ENCODE measurements at places on chromosomes 1 and 21. TPM values are rescaled to one million over a fixed set of nuclear protein-coding genes. Genes with fewer than 3 reads are reported as not detected.

GRCh38 chr1:204591473-204592090, 75.4 kb downstream of the MDM4 start:
- peak; percentile 81 for DNase-seq

- peak; percentile 16 for DNase-seq
Measured at GRCh38 chr1:174942547-174943255, 57.0 kb upstream of the CACYBP start.

DNA sequence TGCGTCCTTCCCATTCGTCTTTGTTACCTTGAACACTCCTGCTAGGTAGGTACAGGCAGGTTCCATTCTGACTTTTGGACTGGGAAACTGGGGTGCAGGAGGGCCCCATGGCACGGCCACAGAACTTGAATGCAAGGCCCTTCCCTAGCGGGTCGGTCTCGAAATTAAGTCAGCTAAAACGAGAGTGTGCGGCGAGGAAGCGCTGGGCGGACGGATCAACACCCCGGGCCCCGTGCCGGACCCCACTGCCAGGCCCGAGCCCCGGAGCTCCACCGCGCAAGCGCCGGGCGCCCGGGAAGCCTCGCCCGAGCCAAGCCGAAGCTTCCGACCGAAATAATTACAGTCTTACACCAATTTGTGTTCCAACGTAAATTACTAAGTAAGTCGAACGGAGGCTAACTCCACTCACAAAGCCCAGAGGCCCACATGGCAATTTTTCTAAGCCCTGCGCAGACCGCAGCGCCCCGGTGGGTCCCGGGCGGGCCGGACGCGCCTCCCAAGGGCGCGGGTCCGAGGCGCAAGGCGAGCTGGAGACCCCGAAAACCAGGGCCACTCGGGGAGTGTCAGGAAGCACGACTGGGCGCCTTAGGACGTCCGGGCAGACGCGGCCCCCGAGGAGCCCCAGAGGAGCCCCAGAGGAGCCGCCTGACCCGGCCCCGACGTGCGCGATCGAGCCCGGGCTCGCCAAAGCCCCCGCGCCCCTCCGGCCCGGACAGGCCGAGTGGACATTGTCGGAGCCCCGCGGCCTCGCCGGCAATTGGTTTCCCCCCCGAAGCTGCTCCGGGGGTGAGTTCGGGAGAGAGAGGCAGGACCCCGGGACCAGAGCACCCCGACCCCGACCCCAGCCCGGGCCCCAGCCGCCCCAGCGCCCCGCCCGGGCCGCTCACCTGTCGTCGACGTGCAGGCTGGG, 624 bp downstream of the RIPK4 start:
- peak; percentile 37 for DNase-seq

DNA sequence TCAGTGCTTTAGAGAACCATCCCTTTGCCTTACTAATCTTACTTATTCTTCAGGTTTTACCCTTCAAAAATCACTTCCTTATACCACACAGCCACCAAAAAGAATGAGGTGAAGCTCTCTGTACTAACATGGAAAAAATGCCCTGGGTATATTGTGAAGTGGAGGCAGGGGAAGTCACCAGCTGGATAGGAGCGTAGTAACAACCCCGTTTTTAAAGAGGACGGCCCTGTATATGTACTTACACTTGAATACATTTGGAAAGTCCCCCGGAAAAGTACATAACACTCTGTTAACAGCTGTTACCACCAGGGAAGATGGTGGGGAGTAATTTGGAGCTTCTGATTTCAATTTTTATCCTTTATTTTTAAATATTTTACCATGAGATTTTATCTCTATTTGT, 28.2 kb upstream of the KHDRBS1 start:
- peak; percentile 5 for DNase-seq

- peak; percentile 56 for DNase-seq
Measured at GRCh38 chr1:15153184-15153841, at the start of gene TMEM51. Gene TMEM51 (plus strand): TSS chr1:15153747. CDS start chr1:15215088, 61,341 bp downstream.

SLAMF1 gene
- not detected for total RNA-seq

PMF1 gene
- 44.4 TPM for total RNA-seq

- no peak for DNase-seq
Measured at GRCh38 chr1:204624631-204625216, 60.8 kb downstream of the LRRN2 start.

INAVA gene
- total RNA-seq: not detected

- no peak for DNase-seq
Measured at GRCh38 chr1:247365023-247365422, 33.4 kb upstream of the ZNF496 start.

ARHGAP30 gene
- not detected for total RNA-seq

- no peak for DNase-seq
Measured at GRCh38 chr21:33313183-33313582, 11.6 kb upstream of the IFNAR1 start.

DNA sequence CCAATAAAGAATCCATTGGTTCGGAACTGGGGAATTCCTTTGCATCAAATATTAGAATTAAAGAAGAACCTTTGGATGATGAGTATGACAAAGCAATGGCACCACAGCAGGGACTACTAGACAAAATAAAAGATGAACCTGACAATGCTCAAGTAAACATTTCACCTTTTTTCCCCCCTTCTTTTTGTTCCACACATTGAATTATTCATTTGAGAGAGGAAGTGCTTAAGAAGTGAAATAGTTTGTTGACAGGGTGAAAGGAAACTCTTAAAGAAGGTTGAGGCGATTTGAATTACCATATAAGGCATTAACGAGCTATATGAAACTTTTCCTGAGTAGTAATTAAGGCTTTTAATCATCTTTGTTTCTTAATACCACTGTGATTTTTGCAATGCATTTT, 93.1 kb downstream of the ZMYM4 start:
- no peak for DNase-seq

OR2T11 gene
- not detected for total RNA-seq

GRCh38 chr1:202648605-202649226, 61.5 kb downstream of the SYT2 start:
- no peak for DNase-seq

DNA sequence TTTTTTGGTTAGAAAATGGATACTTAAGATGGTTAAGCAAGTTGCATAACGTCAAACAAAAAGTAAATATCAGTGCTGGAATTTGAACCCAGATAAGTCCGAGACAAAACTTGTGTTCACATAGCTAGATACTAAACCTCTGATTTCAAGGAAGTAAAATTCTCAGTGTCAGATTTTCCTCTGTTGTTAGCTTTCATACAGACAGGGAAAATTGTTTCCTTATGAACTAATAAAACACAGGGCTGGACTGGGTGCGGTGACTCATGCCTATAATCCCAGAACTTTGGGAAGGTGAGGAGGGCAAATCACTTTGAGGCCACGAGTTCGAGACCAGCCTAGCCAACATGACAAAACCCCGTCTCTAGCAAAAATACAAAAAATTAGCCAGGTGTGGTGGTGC, 51.3 kb downstream of the PCNX2 start:
- DNase-seq: peak; percentile 44

- DNase-seq: no peak
Measured at GRCh38 chr21:14454016-14455009, 71.4 kb upstream of the HSPA13 start.

CTSS gene
- 2.5 TPM for total RNA-seq

- no peak for DNase-seq
Measured at GRCh38 chr1:1911350-1912041, 3.6 kb upstream of the CALML6 start.

- DNase-seq: no peak
Measured at GRCh38 chr1:227797144-227797543, 18.3 kb upstream of the PRSS38 start.

DNA sequence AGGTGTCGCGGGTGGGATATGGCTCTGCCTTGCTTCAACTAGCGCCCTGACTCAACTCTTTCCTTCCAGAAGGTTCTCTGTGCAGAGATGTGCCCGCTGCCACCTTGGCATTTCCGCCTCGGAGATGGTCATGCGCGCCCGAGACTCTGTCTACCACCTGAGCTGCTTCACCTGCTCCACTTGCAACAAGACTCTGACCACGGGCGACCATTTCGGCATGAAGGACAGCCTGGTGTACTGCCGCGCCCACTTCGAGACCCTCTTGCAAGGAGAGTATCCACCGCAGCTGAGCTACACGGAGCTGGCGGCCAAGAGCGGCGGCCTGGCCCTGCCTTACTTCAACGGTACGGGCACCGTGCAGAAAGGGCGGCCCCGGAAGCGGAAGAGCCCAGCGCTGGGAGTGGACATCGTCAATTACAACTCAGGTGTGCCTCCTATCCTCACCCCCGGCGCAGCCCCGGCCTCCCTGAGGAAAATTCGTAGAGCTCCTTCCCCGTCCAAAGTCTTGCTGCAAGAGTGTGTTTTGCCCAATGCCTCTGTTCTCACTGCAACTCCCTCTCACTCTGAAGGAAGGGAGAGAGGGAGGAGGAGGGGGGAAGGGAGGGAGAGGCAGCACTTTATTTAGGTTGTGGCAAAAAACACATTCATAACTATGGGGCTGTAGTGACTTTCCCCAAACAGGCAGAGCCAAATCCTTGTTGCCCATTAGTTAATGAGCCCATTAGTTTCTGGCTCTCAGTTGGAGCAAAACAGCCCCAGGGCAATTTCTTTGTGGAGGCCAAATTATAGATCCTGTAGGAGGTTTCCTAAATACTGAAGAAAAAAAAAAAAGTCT, 4.3 kb downstream of the LHX9 start:
- DNase-seq: no peak

C1QA gene
- total RNA-seq: not detected

DNA sequence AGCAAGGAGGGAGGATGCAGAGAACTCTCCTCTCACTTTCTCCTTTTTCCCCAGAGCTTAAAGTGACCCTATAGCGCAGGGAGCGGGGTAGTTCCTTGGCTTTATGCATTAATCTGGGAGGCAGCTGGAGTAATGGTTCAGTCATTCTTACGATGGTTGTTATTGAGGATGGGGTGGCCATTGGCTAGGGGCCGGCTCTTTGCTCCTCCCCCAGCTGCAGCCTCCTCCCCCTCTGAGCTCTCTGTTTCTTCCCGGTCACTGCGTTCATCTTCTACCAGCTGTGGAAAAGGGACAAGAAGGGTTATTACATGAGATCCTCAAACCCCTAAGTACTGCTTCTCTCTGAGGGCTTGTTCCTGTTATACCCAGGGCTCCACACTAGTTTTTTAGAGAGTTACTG, 8.6 kb downstream of the CERS2 start:
- DNase-seq: no peak

HPCAL4 gene
- total RNA-seq: not detected

DNA sequence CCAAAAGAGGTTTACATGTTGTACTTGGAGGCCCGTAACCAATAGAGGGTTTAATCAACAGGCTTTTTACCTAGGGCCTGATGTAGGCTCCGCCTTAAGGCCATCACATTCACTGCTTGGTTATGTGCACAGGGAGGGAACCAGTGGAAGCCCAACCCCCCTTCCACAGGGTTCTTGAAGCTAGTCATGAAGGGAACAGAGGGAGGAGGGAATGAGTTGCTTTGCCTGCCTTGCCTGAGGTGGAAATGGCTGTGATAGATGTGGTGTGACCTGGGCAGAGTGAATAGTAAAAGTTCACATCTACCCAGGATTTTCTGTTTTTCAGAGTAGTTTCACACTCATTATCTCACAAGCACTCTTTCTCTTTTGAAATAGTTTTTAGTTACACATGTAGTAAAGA, 215.1 kb downstream of the ST6GALNAC3 start:
- DNase-seq: no peak

- no peak for DNase-seq
Measured at GRCh38 chr21:44578371-44579055, 1.9 kb downstream of the KRTAP10-5 start.

AHCTF1 gene
- 19.5 TPM for total RNA-seq

ABCD3 gene
- 40.0 TPM for total RNA-seq

DNA sequence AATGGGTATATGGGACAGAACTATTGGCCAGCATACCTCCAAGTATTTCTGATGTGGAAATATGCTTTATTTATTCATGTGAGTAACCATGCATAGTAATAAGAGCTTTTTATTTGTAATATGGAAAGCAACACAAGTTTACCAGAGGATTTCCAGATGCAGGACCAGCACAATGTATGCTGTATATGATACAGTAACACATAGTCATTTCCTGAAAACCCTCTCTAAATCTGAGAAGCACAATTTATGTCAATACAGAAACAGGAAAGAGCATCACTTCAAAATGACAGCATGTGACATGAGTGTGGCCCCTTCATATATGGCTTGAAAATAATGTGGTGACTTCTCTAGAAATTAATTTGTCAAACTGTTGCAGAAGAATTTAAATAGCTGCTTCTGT, 1134.7 kb upstream of the ADGRL2 start:
- no peak for DNase-seq

- no peak for DNase-seq
Measured at GRCh38 chr1:24255226-24255625, 63.9 kb upstream of the GRHL3 start.

PDZK1 gene
- total RNA-seq: 0.97 TPM

DNA sequence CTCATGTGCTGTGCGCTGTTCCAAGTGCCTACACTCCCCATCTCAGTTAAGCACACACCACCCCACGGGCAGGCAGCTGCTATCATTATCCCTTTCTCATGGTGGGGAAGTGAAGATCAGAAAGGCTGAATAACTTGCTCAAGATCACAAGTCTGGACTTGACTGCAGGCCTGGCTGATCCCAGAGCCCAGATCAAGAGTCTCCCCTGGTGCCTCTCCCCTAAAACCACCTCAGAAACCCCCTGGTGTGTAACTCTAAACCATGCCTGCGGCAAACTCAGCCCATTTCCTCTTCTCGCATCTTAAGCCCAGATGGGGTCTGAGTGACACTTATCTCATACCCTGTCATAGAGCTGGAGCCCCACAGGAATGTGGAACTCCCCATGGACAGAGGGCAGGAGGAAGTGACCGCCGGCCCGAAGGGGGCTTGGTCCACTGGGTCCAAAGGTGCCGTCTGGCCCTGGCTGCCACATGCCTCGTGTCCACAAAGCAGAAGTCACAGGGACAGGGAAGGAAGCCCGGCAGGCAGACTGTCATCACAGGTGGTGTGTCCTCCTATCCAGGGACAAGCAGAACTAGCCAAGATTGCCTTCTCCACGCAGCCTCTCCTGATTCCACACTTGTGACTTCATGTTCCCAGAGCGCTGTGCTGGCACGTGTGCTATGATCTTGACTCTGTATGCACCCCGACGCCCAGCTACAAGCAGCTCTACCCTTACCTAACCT, 92.1 kb downstream of the SYF2 start:
- no peak for DNase-seq

VPS45 gene
- total RNA-seq: 42.0 TPM

RAB7B gene
- total RNA-seq: 2.8 TPM

DNA sequence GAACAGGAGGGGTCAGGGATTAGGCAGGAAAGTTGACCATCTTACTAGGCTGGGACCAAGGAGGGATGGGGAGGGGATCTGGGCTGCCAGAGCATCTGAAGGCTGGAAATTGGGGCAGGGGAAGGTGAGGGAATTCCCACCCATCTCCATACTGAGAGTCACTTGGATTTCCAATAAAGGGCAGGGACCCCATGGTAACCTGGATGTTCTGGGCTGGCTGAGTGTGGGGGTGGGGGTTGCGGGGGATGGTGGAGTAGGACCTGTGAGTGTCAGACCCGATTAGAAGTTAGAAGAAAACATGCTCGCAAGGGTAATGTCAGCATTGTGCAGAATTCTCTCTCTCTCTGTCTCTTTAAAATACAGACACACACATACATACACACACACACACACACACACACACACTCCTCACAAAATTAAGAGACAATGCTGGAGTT, 40.0 kb upstream of the EPS15 start:
- no peak for DNase-seq

HUNK gene
- 1.3 TPM for total RNA-seq

- peak; percentile 98 for DNase-seq
Measured at GRCh38 chr1:113978863-113979702, at the start of gene OLFML3. Gene OLFML3 (plus strand): TSS chr1:113979474. CDS start chr1:113979517, 43 bp downstream.

GRCh38 chr1:172627702-172628101, 31.2 kb upstream of the FASLG start:
- DNase-seq: no peak
